NCI-H2107 (cell line): ENCODE measurements at places on chromosomes 13 and 19.

DNA sequence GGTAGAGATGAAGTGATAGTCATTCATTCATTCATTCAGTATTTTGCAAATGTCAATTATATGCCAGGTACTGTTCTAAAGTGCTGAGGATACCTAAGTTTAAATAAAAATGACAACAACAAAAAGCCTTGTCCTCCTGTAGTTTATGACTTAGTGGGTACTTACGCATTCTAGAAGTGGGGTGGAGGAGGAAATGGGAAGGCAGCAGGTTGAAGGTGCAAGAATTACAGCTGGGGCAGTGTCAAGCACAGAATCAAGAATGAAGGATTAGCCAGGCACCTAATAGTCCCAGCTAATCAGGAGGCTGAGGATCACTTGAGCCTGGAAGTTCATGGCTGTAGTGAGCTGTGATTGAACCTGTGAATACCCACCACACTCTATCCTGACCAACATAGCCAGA, 90.7 kb upstream of the STARD13 start:
- DNase-seq = no peak

DNA sequence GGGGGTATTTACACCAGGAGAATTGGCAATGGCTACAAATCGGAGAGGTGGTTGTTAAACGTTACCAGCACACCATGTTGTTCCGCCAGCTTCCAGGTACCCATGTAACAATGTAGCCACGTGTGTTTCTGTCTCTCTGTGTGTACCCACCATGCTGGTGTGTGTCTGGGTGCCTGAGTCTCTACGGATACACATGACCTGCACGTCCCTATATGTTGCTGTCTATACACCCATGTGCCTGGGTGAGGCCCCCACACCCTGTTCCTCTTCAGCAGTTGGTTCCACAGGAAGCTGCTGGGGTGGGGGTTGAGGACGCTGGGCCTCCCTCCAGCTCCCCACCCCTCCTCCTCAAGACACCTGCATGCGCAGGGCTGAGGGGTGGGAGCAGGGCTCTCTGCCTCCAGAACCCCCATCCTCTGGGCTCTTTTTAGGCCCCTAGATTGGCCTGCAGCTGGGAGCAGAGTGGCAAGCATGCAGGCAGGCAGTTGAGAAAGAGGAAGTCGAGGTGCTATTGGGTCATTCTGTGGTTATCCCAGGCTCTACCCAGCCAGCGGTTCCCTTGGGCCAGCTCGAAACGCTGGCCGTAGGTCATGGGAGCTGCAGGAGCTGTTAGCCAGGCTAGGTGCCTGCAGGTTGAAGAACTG, at the start of gene ARHGEF18:
Gene ARHGEF18, plus strand, starts transcription at position 351 of the 644 bp plus-strand sequence. CDS start 13,954 bp downstream, outside the sequence.
- DNase-seq = no peak

GRCh38 chr13:47076500-47076899, 179.6 kb upstream of the HTR2A start:
- no peak for DNase-seq

DNA sequence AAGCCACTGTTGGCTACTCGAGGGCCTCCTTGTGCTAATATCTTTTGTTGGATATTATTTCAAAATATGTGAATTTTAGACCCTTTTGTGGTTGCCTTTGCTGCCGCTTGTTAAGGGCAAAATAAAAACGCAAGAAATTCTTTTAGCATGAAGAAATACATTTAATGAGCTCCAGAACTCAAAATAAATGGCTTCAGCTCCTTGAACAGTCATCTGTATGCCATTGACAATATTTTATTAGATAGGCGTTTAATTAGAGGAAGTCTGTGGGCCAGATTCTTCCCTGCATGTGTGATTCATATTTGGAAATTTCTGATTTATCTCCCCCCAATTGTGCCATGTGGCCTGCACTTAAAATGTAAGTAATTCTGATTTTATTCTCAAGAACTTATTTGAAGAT, 177.2 kb downstream of the STK24 start:
- no peak for DNase-seq

DNA sequence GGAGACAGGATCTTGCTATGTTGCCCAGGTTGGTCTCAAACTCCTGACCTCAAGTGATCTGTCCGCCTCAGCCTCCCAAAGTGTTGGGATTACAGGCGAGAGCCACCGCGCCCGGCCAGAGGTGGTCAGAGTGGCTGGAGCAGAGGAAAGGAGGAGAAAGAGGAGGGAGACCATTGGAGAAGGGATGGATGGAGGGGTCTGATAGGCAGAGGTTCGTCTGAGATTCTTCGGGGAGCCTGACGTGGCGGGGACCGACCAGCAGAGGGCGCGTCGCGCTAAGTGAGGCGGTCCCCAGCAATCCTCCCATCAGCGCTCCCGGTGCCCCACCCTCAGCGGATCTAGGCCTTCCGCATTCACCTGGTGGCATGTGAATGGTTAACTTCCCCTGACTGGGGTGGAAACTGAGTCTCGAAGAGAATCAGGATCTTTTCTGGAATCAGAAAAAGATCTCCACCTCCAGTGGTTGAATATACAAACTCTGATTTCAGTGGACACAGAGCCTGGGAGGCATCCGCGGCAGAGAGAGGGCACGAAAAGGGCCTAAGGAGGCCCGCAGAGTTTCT, 8.8 kb downstream of the GTPBP3 start:
- peak; percentile 39 for DNase-seq

- no peak for DNase-seq
Observed at GRCh38 chr19:23015660-23016059, 12.7 kb upstream of the ZNF728 start.

DNA sequence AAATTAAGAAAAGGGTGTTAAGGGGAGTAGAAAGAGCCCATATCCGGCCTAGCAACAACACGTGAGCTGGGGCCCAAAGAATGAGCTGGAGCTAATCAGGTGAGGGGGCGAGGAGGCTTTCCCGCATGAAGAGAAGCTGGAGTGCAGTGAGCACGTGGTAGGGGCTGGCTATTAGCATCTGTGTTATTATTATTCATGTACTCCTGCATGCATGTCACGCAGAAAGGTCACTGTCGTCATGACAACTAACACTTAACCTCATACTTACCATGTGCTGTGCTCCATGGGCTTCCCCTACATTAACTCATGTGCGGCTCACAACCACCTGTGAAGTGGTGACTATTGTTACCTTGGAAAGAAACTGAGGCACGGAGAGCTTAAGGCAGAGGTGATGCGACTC, 227.6 kb upstream of the UBL3 start:
- no peak for DNase-seq

DNA sequence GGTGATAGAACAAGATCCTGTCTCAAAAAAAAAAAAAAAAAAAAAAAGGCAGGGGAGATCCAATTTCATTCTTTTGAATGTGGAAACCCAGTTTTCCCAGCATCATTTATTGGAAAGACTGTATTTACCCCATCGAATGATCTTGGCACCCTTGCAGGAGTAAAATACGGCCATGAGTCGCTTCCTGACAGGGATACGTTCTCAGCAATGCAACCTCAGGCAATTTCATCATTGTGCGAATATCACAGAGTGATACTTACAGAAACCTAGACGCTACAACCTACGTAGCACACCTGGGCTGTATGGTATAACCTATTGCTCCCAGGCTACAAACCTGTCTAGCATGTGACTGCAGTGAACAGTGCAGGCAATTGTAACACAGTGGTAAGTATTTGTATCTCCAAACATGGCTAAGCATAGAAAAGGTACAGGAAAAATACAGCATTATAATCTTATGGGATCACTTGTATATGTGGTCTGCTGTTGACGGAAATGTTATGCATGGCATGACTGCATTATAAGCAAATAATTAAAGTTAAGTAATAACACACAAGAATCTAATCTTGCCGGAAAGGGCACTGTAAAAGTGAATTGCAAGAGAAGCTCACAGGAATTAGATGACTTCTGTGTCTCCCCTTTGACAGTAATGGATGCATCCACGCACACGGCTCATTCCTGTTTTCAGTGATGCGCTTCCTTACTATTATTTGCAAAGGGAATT, 24.1 kb downstream of the RFX2 start:
- no peak for DNase-seq

DNA sequence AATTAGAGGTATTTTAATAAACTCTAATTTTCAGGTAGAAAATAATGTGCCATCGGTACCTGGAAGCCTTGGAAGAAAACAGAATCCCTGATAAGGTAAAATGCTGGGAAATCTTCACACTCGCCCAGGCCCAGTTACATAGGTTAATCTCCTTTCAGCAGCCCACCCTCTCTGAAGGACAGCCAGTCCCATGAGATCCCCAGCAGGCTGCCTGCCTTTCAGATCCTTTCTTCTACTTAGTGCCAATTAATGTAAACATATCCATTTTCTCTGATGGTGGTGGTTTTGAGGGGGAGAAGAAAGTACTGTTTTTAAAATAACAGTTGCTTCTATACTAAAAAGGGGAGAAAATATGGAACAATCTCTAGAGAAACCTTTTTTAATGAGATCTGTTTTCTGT, 12.2 kb downstream of the SMAD9 start:
- no peak for DNase-seq

GRCh38 chr13:113112893-113113845, 7.6 kb downstream of the F7 start:
- no peak for DNase-seq

GRCh38 chr13:40792284-40793051, 3.1 kb downstream of the SLC25A15 start:
- DNase-seq = no peak

GRCh38 chr13:24087605-24088225, 72.8 kb upstream of the SPATA13 start:
- no peak for DNase-seq

GRCh38 chr13:59837101-59837500, 326.6 kb downstream of the DIAPH3 start:
- no peak for DNase-seq

GRCh38 chr13:99218545-99218944, 17.9 kb downstream of the UBAC2 start:
- DNase-seq = no peak

GRCh38 chr19:39754971-39755370, 17.1 kb upstream of the CLC start:
- DNase-seq = no peak

GRCh38 chr19:41934849-41935374, 6.7 kb upstream of the ERFL start:
- DNase-seq = no peak

DNA sequence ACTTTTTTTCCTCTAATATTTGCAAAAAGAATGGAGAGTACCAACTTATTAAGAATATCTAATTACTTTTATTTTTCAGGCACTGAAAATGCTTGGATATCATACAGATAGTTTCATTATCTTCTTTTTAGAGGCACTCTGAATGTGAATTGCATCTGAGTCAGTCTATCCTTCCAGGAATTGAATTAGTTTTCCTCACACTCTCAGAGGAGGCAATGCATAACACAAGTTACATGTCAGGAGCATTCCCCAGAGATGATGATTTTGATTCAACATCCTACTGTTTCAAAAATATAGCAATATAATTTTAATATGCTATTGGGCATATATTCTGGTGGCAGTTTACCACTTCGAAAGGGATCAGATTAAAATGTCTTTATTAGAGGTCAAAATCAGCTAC, 1315.4 kb downstream of the PCDH9 start:
- no peak for DNase-seq

GRCh38 chr13:73054712-73055111, 4.1 kb upstream of the KLF5 start:
- no peak for DNase-seq

DNA sequence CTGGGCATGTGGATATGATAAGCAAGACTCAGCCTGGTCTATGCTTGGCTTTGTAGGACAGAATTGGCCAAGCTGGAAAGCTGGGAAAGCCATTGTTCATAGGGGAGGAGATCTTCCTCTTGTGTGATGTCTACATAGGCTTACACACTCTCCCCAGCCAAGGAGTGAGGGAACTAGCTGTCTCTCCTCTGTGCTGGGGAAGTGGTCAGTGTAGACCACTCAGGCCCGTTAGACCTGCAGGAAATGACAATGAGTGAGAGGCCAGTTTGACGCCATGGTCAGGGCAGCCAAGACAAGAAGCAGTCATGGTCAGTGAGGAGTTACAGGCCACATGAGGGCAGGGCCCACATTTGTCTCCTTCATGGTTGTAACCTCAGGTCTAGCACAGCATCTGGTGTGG, 159.1 kb upstream of the KL start:
- no peak for DNase-seq

GRCh38 chr13:79413521-79413920, 7.5 kb upstream of the RBM26 start:
- DNase-seq = no peak

DNA sequence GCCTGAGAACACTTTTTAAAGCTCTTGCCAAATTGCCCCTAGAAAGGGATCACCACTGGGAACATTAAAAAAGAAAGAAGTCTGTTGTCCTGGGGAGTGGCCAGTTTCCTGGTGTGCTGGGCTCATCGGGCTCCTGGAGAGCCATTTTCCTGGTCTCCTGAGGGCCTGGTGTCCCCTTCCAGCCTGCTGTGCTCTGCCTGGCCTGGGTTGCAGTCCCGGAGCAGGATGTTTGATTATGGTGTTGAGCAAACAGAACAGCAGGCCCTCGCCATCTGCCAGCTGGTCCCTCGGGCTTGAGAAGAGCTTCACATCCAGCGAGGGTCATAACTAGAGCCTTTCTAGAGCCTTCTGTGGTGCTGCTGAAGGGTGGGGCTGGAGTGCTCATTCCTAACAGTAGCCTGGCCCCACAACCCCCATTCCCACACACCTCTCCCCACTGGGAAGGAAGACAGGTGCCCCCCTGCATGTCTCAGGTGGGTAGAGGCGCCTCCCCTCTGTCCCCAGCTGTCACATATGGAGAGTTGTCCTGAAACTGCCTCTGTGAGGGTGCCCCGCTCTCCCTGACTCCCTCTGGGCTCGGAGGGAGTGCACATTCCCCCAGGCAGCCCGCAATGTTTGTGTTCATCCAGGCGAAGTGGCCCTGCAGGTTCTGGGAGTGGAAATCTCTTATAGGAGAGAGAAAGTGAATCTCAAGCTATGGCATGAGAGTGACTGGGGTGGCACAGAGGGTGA, 151.1 kb downstream of the SIPA1L3 start:
- DNase-seq = peak; percentile 60

DNA sequence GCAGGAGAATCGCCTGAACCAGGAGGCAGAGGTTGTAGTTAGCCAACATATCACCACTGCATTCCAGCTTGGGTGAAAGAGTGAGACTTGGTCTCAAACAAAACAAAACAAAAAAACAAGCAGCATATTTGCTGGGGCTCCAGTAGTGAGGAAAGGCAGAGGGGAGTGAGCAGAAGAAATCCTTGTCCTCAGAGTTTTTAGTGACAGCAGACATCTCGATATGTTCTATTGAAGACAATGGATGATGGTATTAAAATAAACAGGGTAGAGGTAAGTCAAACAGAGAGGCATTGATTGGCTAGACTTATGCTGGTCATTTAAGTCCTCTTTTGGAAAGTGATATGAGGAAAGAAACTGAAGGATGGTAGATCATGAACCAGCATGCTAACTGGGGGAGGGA, 19.0 kb downstream of the NLRP7 start:
- DNase-seq = no peak

- no peak for DNase-seq
Observed at GRCh38 chr13:99385161-99385560, 78.0 kb upstream of the GPR183 start.

DNA sequence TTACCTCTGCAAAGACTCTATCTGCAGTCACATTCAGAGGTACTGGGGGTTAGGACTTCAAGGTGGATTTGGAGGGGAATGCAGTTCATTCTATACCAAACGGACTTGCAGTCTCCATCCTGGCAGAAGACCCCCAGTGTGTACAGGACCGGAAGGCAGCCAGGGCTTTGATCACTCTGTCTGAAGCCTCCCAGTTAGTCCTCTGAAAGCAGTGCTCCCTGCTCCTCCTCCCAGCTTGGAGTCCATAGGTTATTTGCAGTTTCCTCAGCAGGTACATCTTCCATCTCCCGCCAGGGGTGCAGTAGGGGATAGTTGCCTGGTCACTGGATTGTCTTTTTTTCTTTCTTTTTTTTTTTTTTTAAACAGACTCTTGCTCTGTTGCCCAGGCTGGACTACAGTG, 78.8 kb upstream of the KCTD15 start:
- DNase-seq = no peak

GRCh38 chr13:75721307-75721706, 85.2 kb downstream of the LMO7 start:
- no peak for DNase-seq
